Pulmonary artery endothelial cell (primary cell): ENCODE measurements at places on chromosomes 5 and 9. TPM values are rescaled to one million over a fixed set of nuclear protein-coding genes. Genes with fewer than 3 reads are reported as not detected.

Gene FCN2
- not detected in 2 replicates for total RNA-seq

Gene SHISAL2B
- not detected in 2 replicates for total RNA-seq

Gene CFAP157
- not detected in 2 replicates for total RNA-seq

GRCh38 chr5:11104651-11105112, 343.6 kb upstream of the DAP start:
- no peak for DNase-seq

GRCh38 chr5:33984671-33985124, at the start of gene SLC45A2:
Gene SLC45A2 (minus strand): TSS chr5:33984693. CDS start chr5:33984583, 110 bp downstream.
- no peak for DNase-seq

- no peak for DNase-seq
Measured at GRCh38 chr5:109312695-109313094, 97.1 kb downstream of the PJA2 start.

DNA sequence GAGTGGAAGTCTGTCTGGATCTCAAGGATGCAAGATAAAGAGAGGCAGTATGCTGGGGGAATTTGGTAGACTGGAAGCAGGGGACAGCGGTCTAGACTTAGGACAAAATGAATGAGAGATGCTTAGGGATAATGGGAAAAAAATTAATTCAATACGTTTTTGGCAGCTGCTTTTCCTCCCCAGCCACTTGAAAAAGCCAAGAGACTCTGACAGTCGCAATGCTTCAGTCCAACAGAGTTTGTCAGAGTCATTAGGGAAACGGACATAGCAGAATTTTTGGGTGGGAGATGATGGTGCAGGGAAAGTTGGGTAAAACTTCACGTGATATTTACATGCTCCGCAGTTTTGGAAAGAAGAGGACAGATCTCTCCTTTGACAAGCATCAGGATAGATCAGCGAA, 129.7 kb downstream of the GOLPH3 start:
- DNase-seq = no peak

- DNase-seq = no peak
Measured at GRCh38 chr9:10614196-10614800, 1.5 kb upstream of the PTPRD start.

- no peak for DNase-seq
Measured at GRCh38 chr9:108363311-108363710, 492.5 kb downstream of the ACTL7B start.

DNA sequence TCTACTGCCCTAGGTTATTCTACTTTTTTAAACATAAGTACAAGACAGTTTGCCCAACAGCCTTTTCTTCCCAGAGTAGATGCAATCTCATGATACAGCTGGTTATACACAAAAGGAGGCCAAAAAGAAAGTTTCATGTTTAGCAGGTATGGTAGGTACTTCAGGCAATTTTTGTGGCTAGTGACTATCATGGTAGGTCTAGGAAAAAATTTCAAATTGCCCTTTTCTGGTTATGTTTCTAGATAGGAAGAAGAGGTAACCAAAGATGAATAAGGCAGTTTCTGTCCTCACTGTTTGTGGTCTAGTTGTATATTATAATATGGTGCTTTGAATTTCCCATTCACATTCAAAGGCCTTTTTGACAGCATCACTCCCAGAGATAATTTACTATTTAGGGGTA, 19.7 kb downstream of the MEGF9 start:
- DNase-seq = no peak
